ENCODE measurements at places on chromosomes 12 and 14. TPM values are rescaled to one million over a fixed set of nuclear protein-coding genes. Genes with fewer than 3 reads are reported as not detected.

The TMEM132C gene
- 73.5 TPM for total RNA-seq

The CNIH1 gene
- total RNA-seq: 120 TPM

The LRRK2 gene
- 39.9 TPM for total RNA-seq

The SNAPC1 gene
- 9.0 TPM for total RNA-seq

The PXN gene
- total RNA-seq: 54.1 TPM

The SCNN1A gene
- total RNA-seq: 3.4 TPM

The GALNT8 gene
- 1.5 TPM for total RNA-seq

The DDX11 gene
- total RNA-seq: 18.9 TPM

The FAM161B gene
- total RNA-seq: 4.1 TPM

The HOXC12 gene
- 1.8 TPM for total RNA-seq

The PCNX1 gene
- 75.2 TPM for total RNA-seq

The ASIC1 gene
- total RNA-seq: 3.1 TPM

The POU6F1 gene
- total RNA-seq: 13.0 TPM

The RILPL2 gene
- total RNA-seq: 9.4 TPM

The SMAGP gene
- 3.1 TPM for total RNA-seq

The EFS gene
- 12.8 TPM for total RNA-seq

The BCAT1 gene
- 37.4 TPM for total RNA-seq

The MMP14 gene
- 134 TPM for total RNA-seq

The PRB2 gene
- total RNA-seq: not detected

The AQP2 gene
- not detected for total RNA-seq

The PRH2 gene
- not detected for total RNA-seq

The PAX9 gene
- not detected for total RNA-seq

The KRT77 gene
- 0.17 TPM for total RNA-seq

The EPYC gene
- total RNA-seq: not detected

The ETFBKMT gene
- 1.9 TPM for total RNA-seq

The KRT71 gene
- not detected for total RNA-seq

The CFAP251 gene
- total RNA-seq: 4.6 TPM

The C12orf75 gene
- 3.6 TPM for total RNA-seq

The NDUFA12 gene
- total RNA-seq: 159 TPM

The KRT75 gene
- not detected for total RNA-seq

The TCHP gene
- total RNA-seq: 23.2 TPM

The PPP2R5C gene
- 99.1 TPM for total RNA-seq

The PTPN6 gene
- 78.0 TPM for total RNA-seq

The PLEK2 gene
- total RNA-seq: 1.8 TPM

The HHIPL1 gene
- total RNA-seq: 1.3 TPM

The TMTC2 gene
- 11.3 TPM for total RNA-seq

The CIT gene
- total RNA-seq: 5.3 TPM

The ADAMTS20 gene
- total RNA-seq: not detected

The TAPBPL gene
- total RNA-seq: 26.2 TPM

The SALL2 gene
- 4.3 TPM for total RNA-seq

The CLEC9A gene
- total RNA-seq: not detected

The LRFN5 gene
- 0.51 TPM for total RNA-seq

The G2E3 gene
- total RNA-seq: 19.1 TPM

The BMP4 gene
- 22.2 TPM for total RNA-seq

The MYF6 gene
- total RNA-seq: not detected

The ABCD2 gene
- 43.4 TPM for total RNA-seq

The GDF3 gene
- not detected for total RNA-seq

The SLC17A8 gene
- total RNA-seq: not detected

The OR4E2 gene
- not detected for total RNA-seq

The SLC5A8 gene
- not detected for total RNA-seq

The SMIM10L1 gene
- 7.5 TPM for total RNA-seq
